ENCODE measurements at places on chromosomes 11 and 22.

- DNase-seq = no peak
Observed at GRCh38 chr22:26610996-26611395, 6.8 kb downstream of the CRYBB1 start.

- DNase-seq = no peak
Observed at GRCh38 chr11:72343006-72343756, 91.2 kb downstream of the CLPB start.

DNA sequence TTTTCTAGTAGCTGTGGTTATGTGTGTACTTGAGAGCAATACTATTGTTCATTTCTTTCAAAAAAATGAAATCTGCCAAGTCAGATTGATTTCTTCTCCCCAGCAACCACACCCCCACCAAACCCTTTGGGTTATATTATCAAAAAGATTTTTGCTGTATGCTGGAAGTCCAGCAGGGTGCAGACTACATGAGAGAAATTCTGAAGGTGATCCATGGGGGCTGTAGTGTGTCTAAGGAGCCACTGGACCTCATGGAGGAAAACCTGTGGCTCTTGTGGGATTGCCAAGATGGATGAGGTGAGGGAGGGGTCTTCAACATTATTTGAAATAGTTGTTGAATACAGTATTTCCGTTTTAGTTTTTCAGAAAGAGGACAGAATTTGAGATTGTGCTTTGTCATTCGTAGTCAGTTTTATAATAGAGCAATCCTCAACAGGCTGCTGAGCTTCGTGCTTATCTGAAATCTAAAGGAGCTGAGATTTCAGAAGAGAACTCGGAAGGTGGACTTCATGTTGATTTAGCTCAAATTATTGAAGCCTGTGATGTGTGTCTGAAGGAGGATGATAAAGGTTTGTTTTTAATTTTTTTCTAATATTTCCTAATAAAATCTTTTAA, 3.1 kb downstream of the EIF3M start:
- DNase-seq = no peak

- peak; percentile 47 for DNase-seq
Observed at GRCh38 chr11:63888170-63889086, 28.5 kb downstream of the RCOR2 start.

DNA sequence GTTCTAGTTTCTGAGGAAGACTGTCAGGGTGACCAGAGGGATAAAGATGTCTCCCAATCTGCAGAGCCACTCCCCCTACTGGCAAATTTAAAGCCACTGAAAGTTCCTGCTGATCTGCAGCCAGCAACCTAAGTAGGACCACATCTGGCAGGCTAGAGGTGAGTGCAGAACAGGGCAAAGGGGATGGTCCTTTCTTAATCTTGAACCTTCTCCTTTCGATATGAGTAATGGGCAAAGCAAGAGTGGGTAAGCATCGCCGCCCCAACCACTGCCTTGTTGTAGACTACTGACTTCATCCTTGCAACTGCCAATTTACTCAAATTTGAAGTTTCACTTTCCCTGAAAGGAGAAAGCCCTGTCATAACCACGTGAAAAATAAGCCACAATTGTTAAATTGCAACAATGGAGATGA, 30.7 kb downstream of the SCUBE2 start:
- no peak for DNase-seq

GRCh38 chr22:33271390-33272161, 213.4 kb upstream of the SYN3 start:
- no peak for DNase-seq

GRCh38 chr22:40241200-40241763, 63.6 kb downstream of the TNRC6B start:
- DNase-seq = no peak

GRCh38 chr11:24373516-24373915, 123.3 kb upstream of the LUZP2 start:
- no peak for DNase-seq

- no peak for DNase-seq
Observed at GRCh38 chr11:103125462-103125861, 16.2 kb downstream of the DYNC2H1 start.

- DNase-seq = no peak
Observed at GRCh38 chr11:119910051-119910450, 181.1 kb upstream of the NECTIN1 start.

DNA sequence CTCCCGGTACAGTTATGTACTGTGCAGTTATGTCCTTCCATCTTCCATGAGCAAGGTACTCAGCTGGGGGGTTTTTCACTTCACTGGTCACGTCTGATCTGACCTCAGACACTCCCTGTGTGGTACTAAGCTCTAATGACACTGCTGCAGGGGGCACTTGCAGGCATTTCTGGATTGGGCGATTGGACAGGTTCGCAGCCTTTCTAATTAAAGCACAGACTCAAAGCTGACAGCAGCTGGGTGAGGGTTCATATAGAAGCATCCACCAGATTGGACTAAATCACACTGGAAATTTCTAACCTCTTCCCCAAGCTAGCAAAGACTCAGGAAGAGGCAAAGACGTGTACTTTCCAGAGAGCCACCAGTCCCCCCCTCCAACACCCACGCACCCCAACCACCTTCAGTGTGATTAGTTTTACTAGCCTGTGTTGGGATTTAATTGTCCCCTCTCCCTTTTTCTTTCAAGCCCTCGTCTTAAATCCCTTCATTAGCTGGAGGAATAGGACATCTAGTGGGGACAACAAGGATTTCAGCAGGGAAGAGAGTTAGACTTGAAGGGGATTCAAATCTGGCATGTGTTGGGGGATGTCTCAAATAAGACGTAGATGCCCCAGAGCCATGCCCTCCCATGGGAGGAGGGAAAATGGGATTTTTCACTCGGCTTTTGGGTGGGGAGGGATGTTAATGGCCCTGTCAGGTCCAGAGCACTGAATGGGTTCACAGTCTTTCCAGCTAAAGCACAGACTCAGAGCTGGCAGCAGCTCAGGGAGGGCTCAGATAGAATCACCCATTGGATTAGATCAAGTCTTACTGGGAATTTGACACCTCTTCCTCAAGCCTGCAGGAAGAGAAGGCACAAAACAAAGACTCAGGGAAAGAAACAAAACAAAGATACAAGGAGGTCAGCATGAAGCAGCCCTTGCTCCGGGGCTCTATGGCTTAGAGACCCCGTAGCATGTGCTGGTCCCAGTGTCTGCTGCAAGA, 10.9 kb downstream of the INS start:
- no peak for DNase-seq

- DNase-seq = no peak
Observed at GRCh38 chr22:39382410-39382809, 17.2 kb upstream of the TAB1 start.

DNA sequence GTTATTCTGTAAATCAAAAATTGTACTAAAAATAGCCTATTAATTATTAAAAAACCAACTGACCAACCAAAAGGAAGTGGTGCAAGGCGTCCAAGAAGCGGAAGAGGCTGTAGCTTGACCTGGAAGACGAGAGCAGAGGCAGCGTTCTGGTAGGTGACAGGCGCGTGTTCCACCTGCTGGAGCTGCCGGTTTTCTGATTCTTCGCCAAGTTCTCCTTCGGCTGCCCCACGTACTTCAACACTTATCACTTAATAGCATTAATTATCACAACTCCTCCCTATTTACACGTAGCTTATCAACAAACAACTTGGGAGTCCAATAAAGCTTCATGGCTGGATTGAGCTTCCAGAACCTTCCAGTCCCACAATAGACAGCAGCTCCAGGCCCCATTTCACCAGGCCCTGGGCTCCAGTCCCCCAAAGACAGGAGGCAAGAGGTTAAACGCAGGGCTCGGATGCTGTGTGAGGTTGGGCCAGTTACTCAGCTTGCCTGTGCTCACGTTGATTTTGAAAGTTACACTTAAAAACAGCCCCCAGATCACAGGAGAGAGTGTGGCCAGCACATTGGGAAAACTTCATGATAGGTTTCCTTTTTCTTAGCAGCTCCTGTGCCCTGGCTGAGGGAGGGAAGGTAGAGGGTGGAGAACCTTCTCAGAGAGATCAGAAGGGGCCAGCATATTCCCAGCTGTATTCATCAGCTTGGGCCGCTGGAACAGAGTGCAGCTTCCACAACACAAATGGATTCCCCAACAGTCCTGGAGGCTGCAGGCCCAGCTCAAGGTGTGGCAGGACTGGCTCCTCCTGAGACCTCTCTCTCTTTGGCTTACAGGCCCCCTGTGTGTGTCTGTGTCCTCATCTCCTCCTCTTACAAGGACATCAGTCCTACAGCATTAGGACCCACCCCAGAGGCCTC, 54.2 kb upstream of the FGF3 start:
- DNase-seq = no peak

Measured in stimulated activated CD8-positive, alpha-beta memory T cell treated with anti-CD3 and anti-CD28 coated beads, Interleukin-7, amount 100 ng/mL, for 1 hour (primary cell).